ENCODE measurements at places on chromosomes 7 and 10.

- peak; percentile 50 for DNase-seq
These were observed 91.2 kb downstream of the FAM13C start for GRCh38 chr10:59271160-59271559.

GRCh38 chr10:43576062-43576461, 1.6 kb upstream of the ZNF239 start:
- DNase-seq, result no peak

DNA sequence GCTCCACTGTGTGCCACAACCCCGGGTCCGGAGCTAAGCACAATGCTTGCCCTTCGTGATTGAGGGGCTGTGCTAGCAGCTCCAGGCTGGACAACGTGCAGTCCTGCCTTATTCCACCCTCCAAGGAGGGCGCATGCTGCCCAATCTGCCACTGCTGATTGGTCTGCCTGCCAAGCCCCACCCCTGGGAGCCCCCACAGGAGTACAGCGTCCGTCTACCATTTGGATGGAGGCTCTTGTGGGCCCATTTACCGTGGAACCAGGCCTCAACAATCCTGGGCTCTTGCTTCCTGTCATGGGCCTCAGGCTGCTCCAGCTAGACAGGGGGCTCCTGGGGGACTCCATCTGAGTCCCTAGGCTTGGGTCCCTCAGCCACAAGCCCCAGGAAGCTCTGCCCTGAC, 173.3 kb downstream of the SLIT1 start:
- DNase-seq, result no peak

GRCh38 chr10:72012796-72013195, 48.6 kb downstream of the CHST3 start:
- no peak for DNase-seq

DNA sequence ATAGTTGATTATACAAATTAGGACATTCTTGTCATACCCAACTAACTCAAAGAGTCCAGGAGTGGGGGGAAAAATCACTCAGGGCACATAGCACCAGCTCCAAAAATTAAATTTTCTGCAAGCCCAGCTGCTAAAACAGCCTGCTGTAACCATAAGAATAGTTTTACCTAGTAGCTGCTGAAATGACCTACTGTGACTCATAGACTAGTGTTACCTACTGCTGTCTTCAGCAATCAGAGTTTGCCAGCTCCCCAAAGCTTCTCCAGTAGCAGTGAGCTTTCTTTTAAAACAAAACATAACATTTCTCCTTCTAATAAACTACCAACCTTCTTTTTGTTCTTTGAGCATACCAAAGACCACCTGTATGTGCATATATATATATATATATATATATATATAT, 4.2 kb upstream of the ARHGAP12 start:
- DNase-seq, result no peak
